Lung (tissue), 17 donors: ENCODE measurements at places on chromosomes 3 and 15.

- no peak overlapping the region for H3K27ac ChIP-seq
- peaks cover 12% of the 10 kb centered on the region for H3K4me1 ChIP-seq
- no peak overlapping the region for H3K4me3 ChIP-seq
- peak; percentile 29 for DNase-seq
These were observed 47.0 kb downstream of the PSMD6 start for GRCh38 chr3:63976161-63976871.

DNA sequence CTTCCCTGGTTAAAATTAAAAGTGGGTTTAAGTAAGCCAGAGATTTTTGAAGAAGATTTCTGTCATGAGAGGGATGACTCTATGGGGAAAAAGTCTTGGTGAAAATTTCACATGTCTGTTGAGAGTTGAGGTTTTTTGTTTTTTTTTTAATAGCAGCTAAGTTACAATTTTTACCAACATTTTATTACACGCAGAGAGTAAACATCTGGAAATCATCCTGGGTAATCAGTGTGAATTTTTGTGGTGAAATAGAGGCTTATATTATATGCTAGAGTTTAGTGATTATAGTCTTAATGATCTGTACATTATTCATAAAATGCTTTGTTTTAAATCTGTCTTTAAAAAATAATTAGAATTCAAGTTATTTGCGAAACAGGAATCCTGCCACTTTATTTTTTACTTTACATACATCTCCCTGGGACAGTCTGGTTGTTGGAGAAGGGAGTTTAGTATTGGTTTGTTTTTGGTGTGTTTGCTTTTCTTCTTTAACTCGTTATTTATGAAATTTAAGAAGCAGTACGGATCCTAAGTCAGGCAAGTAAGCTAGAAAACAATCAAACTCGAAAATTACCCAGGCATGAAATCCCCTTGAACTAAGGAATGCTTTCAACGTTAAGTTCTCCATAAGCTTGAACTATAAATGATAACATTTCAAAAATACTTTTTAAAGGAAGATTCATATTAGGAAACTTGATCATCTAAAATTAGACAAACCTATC, 143.4 kb upstream of the TSC22D2 start:
- peak; percentile 59 for DNase-seq
- H3K27me3 ChIP-seq, result no peaks in the 10 kb centered on the region
- H3K27ac ChIP-seq, result no peak overlapping the region
- H3K4me1 ChIP-seq, result peaks cover 5% of the 10 kb centered on the region

DNA sequence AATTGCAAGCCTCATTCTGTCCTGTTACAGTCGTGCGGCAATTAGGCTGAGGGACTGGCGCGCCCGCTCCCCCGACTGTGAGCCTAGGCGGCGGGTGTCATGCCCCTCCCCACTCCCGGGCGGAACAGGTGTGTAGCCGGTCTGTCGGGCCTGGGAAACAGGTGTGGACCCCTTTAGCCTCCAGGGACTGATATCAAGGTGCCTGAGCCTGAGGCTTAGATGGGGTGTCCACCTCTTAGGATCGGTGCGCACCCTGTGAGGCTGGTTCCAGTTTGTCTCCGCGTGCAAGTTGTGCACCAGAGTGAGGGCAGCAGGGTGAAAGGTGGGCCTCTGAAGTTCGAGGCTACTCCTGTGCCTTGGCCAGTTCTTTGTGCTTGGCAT, 686 bp downstream of the VPS8 start:
- H3K27ac ChIP-seq, result peak overlapping the region; percentile 88
- H3K4me3 ChIP-seq, result peak overlapping the region; percentile 72
- no peak for DNase-seq
- H3K27me3 ChIP-seq, result no peaks in the 10 kb centered on the region
- H3K4me1 ChIP-seq, result peaks cover 6% of the 10 kb centered on the region
- H3K36me3 ChIP-seq, result no peaks in the 10 kb centered on the region

DNA sequence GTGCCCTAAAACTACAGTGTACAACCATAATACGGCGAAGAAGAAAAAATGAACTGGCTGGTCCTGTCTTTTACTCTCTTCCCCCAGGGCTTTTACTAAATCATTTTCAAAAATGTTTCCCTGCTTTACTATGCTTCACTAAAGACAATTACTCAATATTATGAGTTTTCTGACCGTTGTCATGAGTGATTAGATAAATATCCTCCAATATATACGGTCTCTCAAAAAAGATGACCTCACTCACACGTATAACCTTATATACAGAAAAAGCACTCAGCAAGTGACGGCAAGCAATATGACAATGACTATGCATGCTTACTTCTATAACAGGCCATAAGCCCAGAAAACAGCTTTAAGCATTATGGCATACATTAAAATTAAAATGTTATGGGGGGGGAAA, 60.5 kb downstream of the TBL1XR1 start:
- H3K4me3 ChIP-seq, result no peak overlapping the region
- no peak overlapping the region for H3K27ac ChIP-seq
- peaks cover 2% of the 10 kb centered on the region for H3K36me3 ChIP-seq

DNA sequence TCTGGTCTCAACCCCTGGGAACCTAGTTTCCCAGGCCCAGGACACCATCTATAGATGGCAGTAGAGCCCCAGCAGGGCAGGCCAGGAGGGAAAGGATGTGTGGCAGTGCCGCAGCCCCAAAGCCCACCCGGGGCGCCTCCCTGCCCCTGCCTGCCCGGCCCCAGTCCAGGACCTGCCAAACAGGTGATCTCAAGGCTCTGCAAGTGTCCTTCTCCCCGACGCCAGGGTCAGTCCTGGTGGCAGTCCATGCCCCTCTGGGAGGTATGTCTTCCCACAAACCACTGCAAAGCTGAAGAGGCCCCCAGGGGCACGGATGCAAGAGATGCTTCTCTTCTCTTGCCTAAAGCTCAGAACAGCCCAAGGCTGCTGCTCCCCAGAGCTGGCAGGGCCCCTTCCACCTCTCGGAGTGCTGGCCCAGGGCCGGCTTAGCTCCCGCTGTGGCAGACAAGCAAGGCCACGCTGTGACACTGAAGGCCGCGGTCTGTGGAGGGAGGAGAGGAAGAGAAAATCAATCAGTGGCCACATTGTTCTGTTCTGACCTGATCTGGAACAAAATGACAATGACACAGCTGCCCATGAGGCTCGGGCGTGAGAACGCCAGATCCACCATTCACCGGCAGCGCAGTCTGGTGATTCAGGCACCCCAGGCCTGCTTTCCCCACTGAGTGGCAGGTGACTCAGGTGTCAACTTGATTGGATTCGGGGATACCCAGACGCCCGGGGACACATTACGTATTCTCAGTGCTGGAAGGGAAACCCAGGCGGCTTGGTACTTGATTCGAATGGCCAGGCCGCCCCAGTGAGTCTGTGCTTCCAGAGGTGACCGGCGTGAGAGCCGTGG, 34.0 kb downstream of the KLHL25 start:
- no peak overlapping the region for H3K4me3 ChIP-seq
- no peak overlapping the region for H3K27ac ChIP-seq
- H3K27me3 ChIP-seq, result no peaks in the 10 kb centered on the region
- DNase-seq, result no peak

GRCh38 chr3:134061401-134061800, 31.7 kb upstream of the SLCO2A1 start:
- H3K36me3 ChIP-seq, result no peaks in the 10 kb centered on the region
- H3K4me1 ChIP-seq, result peaks cover 29% of the 10 kb centered on the region

GRCh38 chr15:67413770-67414390, 107.1 kb upstream of the C15orf61 start:
- H3K36me3 ChIP-seq, result no peaks in the 10 kb centered on the region
- no peaks in the 10 kb centered on the region for H3K4me1 ChIP-seq
- no peak overlapping the region for H3K4me3 ChIP-seq
- no peak overlapping the region for H3K27ac ChIP-seq

GRCh38 chr3:8519774-8520448, 18.3 kb downstream of the LMCD1 start:
- H3K4me1 ChIP-seq, result peaks cover 25% of the 10 kb centered on the region
- H3K27me3 ChIP-seq, result no peaks in the 10 kb centered on the region
- no peak overlapping the region for H3K4me3 ChIP-seq
- no peak for DNase-seq
- H3K36me3 ChIP-seq, result peaks cover 16% of the 10 kb centered on the region
- H3K27ac ChIP-seq, result no peak overlapping the region

DNA sequence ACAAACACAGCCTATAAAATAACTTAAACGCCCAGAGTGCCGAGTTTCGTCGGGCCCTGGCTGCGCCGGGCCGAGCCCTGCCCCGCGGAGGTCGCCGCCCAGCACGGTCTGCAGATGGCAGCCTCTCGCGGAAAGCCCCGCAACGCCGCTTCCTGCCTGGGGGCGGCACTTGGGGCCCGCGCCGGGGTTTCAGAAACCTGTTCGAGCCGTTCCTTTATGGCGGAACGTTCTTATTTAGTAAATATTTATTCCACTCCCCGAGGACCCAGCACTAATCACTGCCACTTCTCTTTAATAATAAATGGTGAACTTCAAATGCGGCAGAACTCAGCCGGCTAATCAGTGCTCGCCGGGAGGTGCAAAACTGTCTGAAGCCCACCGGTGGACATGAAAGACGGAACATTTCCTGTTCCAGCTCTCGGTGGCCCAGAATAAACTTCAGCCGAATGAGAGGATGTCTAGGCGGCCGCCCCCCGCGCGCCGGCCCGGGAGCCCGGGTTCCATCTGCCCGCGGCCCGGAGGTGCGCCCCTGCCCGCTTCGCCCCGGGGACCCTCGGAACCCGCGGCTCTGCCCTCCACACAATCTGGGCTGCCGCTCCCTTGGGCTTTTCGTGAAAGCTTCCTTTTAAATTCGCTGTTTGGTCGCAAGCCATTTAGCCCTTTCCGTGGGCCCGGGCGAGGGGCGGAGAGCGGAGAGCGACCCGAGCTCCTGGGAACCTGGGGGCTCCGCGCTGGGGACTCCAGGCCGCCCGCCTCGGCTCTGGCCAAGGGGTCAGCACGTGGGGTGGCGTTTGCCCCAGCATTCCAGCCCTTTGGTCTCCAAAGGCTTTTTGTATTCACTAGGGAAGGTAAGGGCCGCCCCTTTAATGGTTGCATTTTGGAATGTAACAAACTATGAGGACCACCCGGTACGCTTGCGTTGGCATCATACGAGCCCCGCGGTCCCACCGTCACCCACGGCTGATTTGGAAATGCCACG, 110.8 kb upstream of the ATP11B start:
- H3K4me1 ChIP-seq, result no peaks in the 10 kb centered on the region
- peak overlapping the region; percentile 47 for H3K4me3 ChIP-seq
- no peak overlapping the region for H3K27ac ChIP-seq
- peak; percentile 61 for DNase-seq
- H3K27me3 ChIP-seq, result no peaks in the 10 kb centered on the region
- H3K36me3 ChIP-seq, result no peaks in the 10 kb centered on the region

- no peak for DNase-seq
- no peaks in the 10 kb centered on the region for H3K27me3 ChIP-seq
- H3K36me3 ChIP-seq, result no peaks in the 10 kb centered on the region
- peaks cover 6% of the 10 kb centered on the region for H3K4me1 ChIP-seq
These were observed 1.4 kb downstream of the STARD9 start for GRCh38 chr15:42576776-42577175.

GRCh38 chr3:24541935-24542334, 47.3 kb upstream of the THRB start:
- no peaks in the 10 kb centered on the region for H3K27me3 ChIP-seq
- H3K36me3 ChIP-seq, result no peaks in the 10 kb centered on the region
- DNase-seq, result no peak
- no peaks in the 10 kb centered on the region for H3K4me1 ChIP-seq

GRCh38 chr15:94004697-94005096, 226.7 kb upstream of the MCTP2 start:
- DNase-seq, result peak; percentile 15
- no peaks in the 10 kb centered on the region for H3K36me3 ChIP-seq
- H3K27ac ChIP-seq, result no peak overlapping the region
- no peaks in the 10 kb centered on the region for H3K27me3 ChIP-seq
